ENCODE measurements at places on chromosomes 16 and 17.
A peak's percentile ranks its signal among the peaks of the same experiment; 100 is the strongest.

GRCh38 chr17:18318117-18318516, 3.0 kb downstream of the SMCR8 start:
- no peak for DNase-seq

DNA sequence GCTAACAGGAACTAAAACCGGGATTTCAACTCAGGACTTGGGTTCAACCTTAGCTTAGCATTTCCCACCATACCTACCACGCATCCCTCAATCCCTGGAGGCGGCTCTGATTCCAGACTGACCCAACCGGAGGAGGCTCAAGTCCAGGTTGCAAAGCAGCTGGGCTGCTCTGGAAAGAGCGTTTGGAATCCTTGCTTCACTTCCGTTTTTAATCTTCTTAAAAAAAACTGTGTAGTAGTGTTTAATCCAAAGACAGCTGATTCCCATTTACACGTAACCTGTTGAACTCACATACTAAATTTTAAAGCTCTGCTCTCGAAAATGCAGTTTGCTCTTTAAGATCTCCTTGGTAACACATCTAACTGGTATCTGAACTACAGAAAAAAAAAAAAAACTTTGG, 50.0 kb downstream of the NXN start:
- peak; percentile 64 for DNase-seq

GRCh38 chr17:73196500-73196899, 3.6 kb downstream of the COG1 start:
- DNase-seq: no peak

DNA sequence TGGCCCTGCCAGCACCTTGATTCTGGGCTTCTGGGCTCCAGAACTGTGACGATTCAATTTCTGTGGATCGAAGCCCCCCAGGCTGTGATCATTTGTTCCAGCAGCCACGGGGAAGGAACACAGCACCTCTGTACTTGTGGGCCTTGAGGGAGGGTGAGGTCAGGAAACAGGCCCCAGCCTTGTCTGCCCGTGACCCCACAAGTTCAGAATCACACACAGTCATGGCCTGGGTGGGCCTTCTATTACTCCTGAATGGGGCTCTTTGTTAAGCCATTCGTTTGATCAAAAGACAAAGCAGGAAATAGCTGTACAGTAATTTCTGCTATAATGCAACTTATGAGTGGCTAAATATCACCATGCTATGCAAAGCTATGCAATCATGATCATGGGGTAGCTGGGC, 10.1 kb downstream of the ST6GALNAC2 start:
- DNase-seq: no peak

All from retinal pigment epithelial cell (primary cell).